ENCODE measurements at places on chromosomes 12 and 14.
A peak's percentile ranks its signal among the peaks of the same experiment; 100 is the strongest.

- DNase-seq: peak; percentile 17
Measured at GRCh38 chr12:80299219-80299618, 144.8 kb upstream of the PTPRQ start.

- DNase-seq: peak; percentile 45
Measured at GRCh38 chr12:31205054-31205453, 120.9 kb downstream of the SINHCAF start.

- DNase-seq: no peak
Measured at GRCh38 chr14:101539880-101540279, 21.4 kb upstream of the DIO3 start.

- no peak for DNase-seq
Measured at GRCh38 chr12:55330446-55330845, at the start of gene OR6C3. Gene OR6C3 (plus strand): TSS chr12:55330746. CDS start chr12:55331701, 955 bp downstream.

DNA sequence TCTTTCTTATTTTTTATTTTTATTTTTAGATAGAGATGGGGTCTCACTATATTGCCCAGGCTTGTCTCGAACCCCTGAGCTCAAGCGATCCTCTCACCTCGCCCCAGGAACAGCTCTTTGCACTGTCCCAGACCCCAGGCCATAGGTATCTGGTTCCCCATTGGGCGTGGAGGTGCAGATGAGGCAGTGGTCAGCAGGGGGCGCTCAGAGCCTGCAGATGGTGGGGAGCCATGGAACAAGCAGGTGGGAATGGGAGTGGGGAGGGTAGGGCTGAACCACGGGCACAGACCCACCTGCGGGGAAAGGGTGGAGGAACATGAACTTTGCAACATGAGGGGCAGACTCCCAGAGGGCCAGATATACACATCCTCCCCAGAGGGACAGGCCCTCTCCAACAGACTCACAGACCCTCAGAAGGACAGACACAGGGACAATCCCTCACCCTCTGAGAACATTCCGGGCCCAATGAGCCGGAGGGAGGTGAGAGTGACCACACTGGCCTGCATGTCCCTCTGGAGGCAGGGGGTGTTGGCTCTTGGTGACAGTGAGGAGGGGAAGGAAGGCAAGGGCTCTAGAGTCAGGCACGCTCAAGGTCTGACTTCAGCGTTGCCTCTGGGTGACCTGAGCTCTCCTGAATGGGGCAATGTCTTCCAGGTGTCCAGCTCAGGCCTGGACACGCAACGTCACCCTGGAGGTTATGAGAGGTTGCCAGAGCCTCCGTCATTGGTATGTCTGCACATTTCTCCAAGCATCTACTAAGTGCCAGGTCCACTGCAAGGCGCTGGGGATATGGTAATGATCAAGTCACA, 34.9 kb downstream of the KRT80 start:
- peak; percentile 83 for DNase-seq

GRCh38 chr14:90959344-90959743, 101.1 kb downstream of the RPS6KA5 start:
- no peak for DNase-seq

GRCh38 chr14:36105401-36105800, 71.1 kb downstream of the PTCSC3 start:
- no peak for DNase-seq

- DNase-seq: no peak
Measured at GRCh38 chr12:124073356-124074035, 100.5 kb downstream of the ZNF664 start.

DNA sequence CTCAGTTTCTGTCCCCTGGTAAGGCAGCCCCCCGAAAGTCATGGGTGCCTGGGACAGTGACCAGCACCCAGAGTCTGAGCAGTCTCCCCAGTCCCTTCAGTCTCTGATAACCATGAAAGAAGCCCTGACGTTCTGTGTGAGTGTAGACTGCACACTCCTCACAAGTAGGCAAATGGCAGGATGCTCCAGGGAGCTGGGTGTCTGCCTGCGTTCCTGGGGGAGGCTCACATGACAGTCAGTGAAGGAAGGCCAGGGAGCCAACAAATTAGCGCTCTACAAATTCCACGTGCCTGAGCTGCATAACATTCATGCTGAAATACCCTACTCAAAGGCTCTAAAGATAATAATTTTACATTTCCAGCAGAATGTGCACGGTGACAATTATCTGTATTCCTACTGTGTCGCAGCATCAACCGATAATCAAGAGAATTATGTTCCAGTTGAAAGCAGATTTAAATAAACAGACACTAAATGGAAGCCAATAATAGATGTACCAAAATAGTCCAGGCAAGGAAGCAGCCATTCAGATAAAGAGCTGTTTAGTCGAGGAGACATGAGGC, 56.3 kb downstream of the ASCL1 start:
- DNase-seq: no peak

DNA sequence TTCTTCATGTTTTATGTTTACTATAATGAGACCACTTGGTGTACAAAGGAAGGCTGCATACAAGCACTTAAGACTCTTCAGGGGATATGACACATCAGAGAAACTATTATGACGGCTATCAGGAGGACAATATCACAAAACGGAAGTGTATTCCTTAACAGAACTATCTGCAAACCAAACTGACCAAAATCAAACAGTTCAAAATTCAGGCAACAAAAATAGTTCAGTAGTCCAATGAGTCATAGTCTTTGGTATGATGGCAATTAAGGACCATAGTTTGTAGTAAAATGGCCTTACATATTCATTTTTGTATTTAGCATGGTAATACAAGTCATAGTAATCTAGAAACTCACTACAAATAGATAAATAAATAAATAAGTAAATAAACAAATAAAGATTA, 1638.7 kb upstream of the SEL1L start:
- DNase-seq: no peak

DNA sequence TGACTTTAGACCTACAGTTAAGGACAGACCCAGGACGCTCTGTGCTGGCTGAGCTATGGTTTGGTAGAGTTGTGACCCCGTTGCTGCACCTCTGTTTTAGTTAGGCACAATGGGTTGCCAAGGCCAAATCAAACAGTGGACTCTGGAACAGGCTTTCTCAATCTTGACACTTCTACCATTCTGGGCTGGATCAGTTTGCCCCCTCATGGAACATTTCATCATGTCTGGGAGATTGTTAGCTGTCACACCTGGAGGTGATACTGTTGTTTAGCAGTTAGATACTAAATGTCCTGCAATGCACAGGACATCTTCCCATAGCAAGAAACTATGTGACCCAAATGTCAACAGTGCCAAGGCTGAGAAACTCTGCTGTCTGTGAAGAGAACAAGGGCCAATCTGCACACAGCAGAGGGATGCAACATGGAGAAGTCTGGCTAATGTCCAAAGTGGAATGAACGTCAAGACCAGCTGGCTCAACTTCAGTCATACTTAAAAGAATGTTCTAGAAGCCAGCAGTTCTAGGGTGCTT, 65.6 kb upstream of the DICER1 start:
- DNase-seq: no peak

DNA sequence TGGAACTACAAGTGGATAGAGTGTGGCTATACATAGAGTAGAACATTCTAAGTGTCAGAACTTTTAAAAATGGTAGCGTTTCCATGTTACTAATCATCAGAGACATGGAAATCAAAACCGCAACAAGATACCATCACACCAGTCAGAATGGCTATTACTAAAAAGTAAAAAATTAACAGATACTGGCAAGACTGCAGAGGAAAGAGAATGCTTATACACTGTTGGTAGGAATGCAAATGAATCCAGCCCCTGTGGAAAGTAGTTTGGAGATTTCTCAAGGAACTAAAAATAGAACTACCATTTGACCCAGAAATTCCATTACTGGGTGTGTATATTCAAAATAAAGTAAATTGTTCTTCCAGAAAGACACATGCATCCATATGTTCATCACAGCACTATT, 518.6 kb downstream of the NELL2 start:
- no peak for DNase-seq

- DNase-seq: no peak
Measured at GRCh38 chr14:92994131-92994676, 71.3 kb downstream of the CHGA start.

- DNase-seq: no peak
Measured at GRCh38 chr12:61044766-61045165, 1215.4 kb upstream of the USP15 start.

- no peak for DNase-seq
Measured at GRCh38 chr14:65769151-65769550, 356.6 kb downstream of the FUT8 start.

GRCh38 chr14:89240414-89240813, 176.6 kb downstream of the FOXN3 start:
- DNase-seq: no peak

GRCh38 chr12:95820096-95820703, 29.6 kb upstream of the NTN4 start:
- no peak for DNase-seq

- DNase-seq: no peak
Measured at GRCh38 chr14:95541346-95541745, 6.5 kb downstream of the GLRX5 start.

GRCh38 chr12:31297572-31298514, 28.1 kb downstream of the SINHCAF start:
- DNase-seq: no peak

DNA sequence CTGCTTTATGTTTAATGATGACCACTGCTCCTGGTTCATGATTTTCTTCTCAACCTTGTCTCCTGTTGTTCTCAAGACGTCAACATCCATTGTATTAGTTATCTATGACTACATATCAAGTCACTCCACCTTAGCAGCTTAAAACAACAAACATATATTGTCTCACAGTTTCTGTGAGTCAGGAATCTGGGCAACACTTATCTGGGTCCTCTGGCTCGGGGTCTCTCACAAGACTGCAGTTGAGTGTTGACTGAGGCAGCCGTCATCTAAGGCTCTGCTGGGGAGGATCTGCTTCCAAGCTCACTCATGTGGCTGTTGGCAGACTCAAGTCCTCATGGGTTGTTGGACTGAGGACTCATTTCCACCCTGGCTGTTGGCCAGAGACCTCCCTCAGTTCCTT, 27.3 kb upstream of the FRS2 start:
- no peak for DNase-seq

DNA sequence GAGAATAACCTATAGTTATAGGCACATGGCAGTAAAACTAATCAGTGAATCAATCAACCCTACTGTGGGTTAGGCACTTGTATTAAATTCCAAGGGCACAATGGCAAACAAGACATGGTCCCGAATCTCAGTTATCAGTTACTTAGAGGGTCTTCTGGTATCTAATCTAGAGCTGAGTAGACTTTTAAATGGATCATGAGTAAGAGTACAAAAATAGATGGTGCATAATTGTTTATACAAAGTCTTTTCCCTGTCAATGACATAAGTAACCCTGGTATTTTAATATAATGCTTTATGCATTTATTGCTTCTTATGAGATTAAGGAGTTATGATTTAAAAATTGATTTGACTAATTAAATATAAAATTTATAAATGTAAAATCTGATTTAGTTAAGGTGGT, 23.0 kb upstream of the KCNJ8 start:
- no peak for DNase-seq

DNA sequence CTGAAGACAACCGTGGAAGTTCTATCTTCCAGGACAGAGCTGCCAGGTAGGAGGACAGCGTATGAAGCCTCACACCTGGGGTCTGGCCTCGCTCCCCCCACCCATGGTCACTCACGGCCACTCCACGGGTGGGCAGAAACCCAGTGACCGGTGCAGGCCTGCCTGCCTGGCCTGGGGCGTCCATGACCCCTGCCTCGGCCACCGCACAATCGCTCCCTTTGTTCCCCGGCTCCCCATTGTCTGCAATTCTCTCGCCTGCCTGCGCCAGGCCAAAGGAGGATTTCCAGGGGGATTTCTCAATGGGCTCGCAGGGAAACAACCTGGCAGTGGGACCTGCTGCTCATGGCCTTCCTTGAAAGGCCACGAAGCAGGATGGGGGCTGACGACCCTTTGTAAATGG, 22.6 kb downstream of the CCDC85C start:
- no peak for DNase-seq

- DNase-seq: no peak
Measured at GRCh38 chr14:96383445-96383844, 8.5 kb upstream of the AK7 start.

GRCh38 chr12:27396216-27396815, 50.2 kb upstream of the SMCO2 start:
- DNase-seq: no peak

DNA sequence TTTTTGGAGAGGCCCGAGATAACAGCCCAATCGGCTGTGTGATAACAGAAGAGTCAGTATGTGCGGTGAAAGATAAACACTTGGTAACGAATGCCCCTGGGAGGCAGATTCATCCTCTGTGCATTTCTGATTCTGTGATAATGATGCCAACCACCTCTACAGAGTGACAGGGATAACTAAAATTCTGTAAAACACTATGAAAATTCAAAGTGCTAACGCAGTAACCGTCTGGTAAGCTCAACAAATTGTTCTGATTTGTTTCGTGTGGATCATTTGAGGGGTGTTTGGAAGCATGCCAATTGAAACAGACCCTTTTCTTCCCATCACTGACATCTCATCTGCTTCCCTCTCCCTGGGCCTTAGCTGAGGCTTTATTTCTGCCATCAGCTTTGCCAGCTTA, 76.3 kb downstream of the ESR2 start:
- no peak for DNase-seq

DNA sequence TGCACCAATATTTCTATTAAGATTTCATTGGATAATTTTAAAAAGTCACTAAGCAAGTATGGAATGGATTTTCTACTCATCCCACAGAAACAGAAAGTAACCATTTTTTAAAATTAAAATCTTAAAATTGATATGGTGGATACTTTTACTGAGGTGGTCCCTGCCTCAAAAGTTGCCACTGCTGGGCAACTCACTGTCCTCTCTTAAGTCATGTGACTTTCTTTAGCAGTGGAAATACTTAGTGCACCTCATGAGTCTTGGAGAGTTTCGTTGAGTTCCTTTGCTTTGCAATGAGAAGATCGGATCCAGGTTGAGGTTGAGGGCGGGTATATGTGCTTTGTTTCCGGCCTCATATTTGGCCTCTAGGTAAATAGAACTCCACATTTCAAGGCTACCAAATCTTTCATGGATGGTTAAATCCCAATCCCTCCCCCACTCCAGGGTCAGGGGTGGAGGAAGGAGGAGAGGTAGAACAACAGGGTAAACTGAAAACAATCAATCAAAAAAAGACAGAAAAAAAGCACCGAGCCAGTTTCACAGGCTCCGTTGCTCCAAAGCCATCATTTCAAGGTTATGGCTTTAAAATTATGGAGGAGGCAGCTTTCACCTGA, 39.5 kb upstream of the DUSP6 start:
- no peak for DNase-seq

- no peak for DNase-seq
Measured at GRCh38 chr14:25400607-25401206, 350.8 kb upstream of the STXBP6 start.

DNA sequence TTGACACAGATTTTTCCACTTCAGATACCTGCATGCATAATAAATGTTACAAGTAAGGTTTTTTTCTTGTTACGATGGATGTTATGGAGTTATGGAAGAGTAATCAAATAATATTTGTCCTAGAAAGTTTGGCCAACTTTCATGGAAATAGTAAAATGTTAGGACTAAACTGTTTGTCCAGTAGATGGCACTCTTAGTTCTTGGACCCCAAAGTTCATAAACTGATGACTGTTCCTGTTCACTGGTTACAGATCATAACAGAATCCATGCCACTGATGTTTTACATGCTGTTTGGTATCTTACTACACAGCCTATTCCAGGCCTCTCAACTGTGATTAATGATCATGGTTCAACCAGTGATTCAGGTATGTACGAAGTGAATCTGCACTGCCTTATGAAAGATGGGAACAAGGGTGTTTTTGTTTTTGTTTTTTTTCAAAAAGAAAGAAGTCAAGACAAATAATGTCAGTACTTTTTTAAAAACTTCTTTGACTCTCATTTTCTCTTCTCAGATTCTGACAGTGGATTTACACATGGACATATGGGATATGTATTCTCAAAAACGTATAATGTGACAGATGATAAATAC, 48.8 kb upstream of the SLCO1C1 start:
- peak; percentile 10 for DNase-seq
